Smooth muscle cell of the coronary artery (primary cell): ENCODE measurements at places on chromosomes 1 and 21. TPM values are rescaled to one million over a fixed set of nuclear protein-coding genes. Genes with fewer than 3 reads are reported as not detected.

Gene CELA2B
- not detected in 2 replicates for total RNA-seq

Gene SLC9C2
- total RNA-seq: under 0.01 TPM in 1 of 2 replicates, not detected in the other

Gene NBPF11
- 3.2 and 4.0 TPM in 2 replicates for total RNA-seq

Gene GPR52
- total RNA-seq: 0.23 and 0.90 TPM in 2 replicates

Gene PEAR1
- total RNA-seq: 1.8 and 6.8 TPM in 2 replicates

Gene HPCA
- not detected in 2 replicates for total RNA-seq

Gene SLC35F3
- total RNA-seq: not detected in 2 replicates

Gene USP25
- 15.9 and 23.1 TPM in 2 replicates for total RNA-seq

Gene C8A
- total RNA-seq: not detected in 2 replicates

Gene SLC30A10
- 0.08 TPM in 1 of 2 replicates, not detected in the other for total RNA-seq

Gene MCOLN3
- under 0.01 and 0.59 TPM in 2 replicates for total RNA-seq

Gene F3
- total RNA-seq: 2.9 and 7.5 TPM in 2 replicates

Gene ALDH9A1
- total RNA-seq: 68.0 and 229 TPM in 2 replicates

Gene HLX
- 3.3 and 15.7 TPM in 2 replicates for total RNA-seq

Gene RGS4
- total RNA-seq: 31.8 and 648 TPM in 2 replicates

Gene LRIG2
- 6.8 and 7.1 TPM in 2 replicates for total RNA-seq

Gene TAS1R3
- total RNA-seq: 0.15 and 0.35 TPM in 2 replicates

Gene SLAMF7
- total RNA-seq: not detected in 2 replicates

Gene UROD
- 182 and 313 TPM in 2 replicates for total RNA-seq

Gene CYP2J2
- total RNA-seq: 0.08 TPM in 1 of 2 replicates, not detected in the other
